ENCODE measurements at places on chromosomes 3 and 15.

- DNase-seq = no peak
These were observed 55.1 kb upstream of the FILIP1L start for GRCh38 chr3:100169201-100169920.

DNA sequence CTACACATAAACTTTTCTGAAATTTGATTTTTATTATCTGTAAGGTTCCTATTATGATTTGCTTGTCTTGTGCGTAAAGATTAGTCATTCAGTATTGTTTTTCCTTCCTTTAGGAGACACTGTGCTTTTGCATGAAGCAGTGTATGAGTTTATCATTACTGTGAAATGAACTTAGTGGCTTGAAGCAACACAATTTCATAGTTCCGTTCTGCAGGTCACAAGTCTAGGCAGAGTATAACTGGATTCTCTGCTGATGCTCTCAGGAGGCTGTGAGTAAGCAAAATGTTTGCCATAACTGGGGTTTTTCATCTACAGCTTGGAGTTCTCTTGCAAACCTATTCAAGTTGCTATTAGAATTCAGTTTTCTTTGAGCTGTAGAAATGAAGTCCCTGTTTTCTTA, 1136.1 kb downstream of the OTOL1 start:
- DNase-seq = no peak

DNA sequence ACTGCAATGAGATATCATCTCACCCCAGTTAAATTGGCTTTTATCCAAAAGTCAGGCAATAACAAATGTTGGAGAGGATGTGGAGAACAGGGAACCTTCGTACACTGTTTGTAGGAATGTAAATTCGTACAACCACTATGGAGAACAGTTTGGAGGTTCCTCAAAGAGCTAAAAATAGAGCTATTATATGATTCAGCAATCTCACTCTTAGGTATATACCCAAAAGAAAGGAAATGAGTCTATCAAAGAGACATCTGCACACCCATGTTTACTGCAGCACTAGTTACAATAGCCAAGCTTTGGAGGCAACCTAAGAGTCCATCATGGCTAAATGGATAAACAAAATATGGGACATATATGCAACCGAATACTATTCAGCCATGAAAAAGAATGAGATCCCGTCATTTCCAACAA, 68.0 kb upstream of the HES1 start:
- no peak for DNase-seq

DNA sequence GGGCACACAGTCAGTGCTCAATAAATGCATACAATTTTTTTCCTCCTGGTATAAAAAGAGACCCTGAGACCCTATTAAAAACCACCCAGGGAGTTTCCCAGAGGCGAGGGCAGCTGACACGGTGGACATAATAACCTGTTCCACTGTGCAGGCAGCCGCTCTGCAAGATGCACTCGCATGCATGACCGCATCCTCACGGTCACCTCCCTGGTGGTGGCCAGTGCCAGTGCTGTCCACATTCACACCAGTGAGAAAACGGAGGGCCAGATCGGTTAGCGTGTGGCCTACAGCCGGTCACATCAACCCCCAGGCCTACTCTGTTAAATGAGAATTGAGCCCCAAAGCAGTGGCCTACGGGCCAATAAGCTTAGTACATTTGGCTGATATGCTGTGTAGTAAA, 24.8 kb downstream of the SH3BP5 start:
- DNase-seq = no peak

DNA sequence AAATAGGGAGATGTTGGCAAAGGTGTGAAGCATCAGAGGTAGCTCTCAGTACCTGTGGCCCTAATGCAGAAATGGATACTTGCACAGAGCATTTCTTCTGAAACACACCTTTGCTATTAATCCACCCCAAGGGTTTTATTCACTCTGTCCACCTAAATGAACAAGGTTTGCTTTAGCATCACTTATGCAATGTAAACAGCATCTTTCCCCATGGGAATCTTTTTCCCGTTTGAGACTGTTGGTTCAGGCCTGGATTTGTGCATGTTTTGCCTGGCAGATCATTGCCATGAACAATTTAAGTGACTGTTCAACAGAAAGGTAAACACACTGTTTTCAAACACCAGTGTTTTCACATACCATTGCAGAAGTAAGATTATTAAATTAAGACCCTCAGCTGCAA, 508.3 kb downstream of the SOX2 start:
- DNase-seq = no peak

DNA sequence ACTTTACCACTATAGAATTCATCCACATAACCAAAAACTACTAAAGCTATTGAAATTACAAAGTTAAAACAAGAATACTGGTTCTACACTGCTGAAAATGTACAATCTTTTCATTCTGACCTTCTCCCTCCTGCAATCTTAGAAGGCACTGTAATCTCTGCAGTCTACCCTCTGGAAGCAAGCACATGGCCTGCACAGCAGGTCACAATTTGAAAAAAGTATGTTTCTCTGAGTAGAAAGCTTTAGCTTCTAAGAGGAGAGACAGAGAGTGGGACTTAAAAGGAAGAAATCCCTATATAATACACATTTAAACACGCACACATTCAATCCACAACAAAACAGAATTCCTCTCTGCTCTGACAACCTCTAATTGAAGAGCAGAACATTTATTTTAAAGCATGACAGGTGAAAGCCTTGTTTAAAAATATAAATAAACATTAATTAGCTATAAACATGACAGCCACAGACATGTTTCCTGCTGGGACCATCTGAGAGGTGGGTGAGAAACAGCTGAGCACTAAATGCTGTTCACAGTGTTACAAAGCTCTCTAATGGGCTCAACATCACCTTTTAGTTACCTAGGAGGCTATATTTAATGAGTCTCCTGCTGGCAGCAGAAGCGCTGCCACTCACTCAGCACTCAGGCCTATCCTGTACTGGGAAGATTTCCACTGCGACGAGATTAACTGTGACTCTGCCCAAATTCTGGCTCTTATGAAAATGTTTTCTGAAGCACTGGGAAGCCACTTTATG, 447.4 kb downstream of the AGBL1 start:
- no peak for DNase-seq

DNA sequence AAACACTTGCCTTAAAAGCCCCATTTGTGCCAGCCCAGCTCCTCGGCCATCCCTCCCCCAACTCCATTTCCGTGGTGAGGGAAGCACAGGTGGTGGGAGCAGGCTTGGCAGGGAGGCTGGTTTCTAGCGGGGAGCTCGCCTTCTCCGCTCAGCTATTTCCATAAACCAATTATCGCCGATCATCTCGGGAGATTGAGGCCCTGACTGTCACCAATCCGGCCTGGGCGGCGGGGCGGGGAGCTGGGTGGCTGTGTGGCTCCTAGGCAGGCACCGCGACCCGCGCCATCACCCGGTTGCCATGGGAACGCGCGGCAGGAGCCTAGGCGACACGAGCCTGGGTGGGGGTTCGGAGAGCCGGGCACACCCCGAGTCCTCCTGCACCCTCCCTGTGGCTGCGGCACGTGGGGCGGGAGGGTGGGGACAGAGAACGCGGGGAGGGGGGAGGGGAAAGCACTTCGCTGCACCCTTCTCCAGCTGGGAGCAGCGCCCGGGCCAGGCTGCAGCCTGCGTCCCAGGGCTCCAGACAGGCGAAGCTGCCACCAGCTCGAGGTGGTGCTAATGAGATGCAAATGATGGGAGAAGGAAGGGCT, 9.3 kb downstream of the CCDC33 start:
- DNase-seq = no peak

DNA sequence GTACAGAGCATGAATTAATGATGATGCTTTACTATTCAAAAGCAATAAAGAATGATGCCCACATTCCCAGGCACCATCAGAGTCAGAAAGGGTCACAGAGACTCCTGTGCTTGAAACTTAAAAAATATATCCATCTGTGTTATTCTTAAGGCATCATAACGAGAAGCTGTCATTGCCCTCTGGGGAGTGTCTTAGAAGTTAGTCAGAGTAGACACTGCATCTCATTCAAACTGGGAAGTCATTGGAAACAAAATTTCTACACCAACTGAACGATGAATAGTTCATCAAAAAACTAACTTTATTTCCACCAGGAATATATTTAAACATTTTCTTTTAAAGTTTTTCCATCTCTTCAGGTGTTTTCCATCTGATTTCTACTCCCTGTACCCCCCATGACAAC, 122.9 kb downstream of the RFTN1 start:
- DNase-seq = no peak

DNA sequence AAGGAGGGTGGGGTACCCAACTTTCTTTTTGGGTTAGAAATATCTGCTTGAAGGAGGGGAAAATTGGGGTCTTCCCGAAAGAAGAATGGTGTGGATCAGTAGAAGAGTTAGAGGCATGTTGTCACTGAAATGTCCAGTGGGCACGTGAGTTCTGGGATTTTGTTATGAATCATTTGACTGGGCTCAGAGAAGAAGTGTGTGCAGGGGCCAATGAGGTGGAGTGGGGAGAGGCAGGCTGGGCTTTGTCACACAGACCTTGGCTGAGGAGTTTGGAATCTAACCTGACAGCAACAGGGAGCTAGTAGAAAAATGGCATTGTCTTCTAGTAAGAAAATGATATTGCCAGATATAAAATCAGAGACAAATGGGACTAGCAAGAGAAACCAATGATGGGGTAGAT, 436.8 kb downstream of the MFSD1 start:
- DNase-seq = no peak

GRCh38 chr3:10855083-10855870, 39.2 kb downstream of the SLC6A11 start:
- DNase-seq = no peak

DNA sequence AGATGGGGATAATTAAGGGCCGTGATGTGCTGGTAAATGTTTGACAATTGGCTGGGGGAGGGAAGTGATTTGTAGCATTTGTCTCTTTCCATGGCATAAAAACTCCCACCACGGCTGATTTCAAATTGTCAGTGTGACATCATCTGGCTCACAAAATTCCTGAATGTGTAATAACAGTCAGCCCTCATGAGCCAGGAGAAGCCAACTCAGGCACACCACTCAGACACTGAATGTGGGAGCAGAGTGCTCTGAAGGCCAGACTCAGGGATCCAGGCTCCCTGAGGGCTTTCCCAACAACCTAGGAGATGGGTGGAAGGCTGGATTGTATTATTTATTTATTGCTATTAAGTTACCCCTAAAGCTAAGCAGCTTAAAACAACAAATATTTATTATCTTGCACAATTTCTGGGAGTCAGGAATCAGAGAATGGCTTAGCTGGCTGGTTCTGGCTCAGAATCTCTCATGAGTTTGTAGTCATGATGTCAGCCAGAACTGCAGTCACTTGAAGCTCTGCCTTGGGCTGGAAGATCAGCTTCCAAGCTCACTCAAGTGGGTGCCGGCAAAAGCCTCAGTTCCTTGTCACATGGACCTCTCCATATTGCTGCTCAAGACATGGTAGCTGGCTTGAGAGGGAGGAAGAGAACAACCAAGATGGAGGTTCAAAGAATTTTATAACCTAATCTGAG, 6.5 kb upstream of the CPEB1 start:
- no peak for DNase-seq

DNA sequence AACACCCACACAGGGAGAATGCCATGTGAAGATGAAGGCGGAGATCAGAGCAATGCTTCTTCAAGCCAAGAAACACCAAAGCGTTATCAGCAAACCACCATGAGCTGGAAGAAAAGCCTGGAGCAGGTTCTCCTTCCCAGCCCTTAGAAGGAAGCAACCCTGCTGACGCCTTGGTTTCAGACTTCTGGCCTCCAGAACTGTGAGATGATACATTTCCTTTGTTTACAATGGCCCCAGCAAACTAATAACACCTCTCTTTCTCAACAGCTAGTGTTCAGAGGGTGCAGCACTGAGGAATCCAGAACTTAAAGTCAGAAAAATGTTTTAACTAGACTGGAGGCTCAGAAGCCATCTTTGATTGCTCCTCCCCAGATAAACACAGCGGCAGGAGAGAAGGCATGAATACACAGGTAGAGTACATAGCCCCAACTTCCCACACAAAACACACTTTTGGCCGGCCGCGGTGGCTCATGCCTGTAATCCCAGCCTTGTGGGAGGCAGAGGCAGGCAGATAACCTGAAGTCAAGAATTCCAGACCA, 132.4 kb upstream of the LPP start:
- DNase-seq = peak; percentile 59

DNA sequence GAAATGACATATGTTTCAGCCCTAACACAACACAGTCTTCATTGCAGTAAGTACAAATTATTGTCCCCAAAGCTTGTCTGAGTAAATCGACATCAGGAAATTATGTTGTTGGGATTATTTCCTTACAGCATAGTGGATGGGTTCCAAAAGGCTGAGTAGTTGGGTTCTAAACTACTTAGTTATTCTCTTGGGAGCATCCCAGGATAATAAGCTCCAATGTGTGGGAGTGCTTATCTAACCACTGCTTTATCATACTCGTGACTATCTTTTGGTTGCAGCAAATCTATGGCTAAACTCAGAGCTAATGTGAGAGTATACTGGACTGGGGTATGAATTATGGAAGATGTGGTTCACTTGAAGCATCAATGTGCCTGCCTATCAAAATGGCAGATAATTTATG, 128.5 kb downstream of the RBMS3 start:
- no peak for DNase-seq

DNA sequence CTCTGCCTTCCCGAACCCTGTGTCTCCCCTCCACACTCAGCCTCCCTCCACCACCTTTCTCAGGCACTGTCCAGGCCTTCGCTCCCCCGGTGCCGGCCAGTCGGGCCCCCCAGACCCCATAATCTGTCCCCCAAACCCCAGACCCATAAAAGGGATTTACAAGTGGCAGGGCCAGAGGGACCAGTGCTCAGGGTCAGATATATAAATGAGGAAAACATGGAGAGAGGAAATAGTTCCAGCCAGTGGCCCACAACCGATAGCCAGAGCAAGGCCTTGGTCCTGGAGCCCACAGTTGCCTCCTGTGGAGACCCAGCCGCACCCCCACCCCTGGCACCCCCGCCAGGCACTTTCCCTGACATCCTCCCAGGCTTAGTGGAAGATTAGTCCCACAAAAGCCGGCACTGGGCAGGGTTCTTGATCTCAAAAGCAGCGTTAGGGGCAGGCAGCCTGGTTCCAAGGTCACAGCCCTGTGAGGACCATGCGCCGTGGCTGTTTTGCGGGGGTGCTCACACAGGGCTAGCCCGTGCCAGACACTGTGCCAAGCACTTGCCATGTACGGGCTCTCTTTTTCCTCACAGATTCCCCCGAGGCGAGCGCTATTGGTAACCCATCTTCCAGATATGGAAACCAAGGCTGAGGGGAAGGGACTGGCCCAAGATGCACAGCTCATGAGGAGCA, 1.1 kb upstream of the PLXND1 start:
- DNase-seq = no peak

GRCh38 chr15:40904552-40905201, 10.4 kb downstream of the VPS18 start:
- DNase-seq = no peak
